Breast epithelium (tissue), 4 donors: ENCODE measurements at places on chromosomes 2 and 18.

- peak overlapping the region; percentile 84 for H3K4me3 ChIP-seq
- no peaks in the 10 kb centered on the region for H3K4me1 ChIP-seq
- no peaks in the 10 kb centered on the region for H3K27me3 ChIP-seq
- no peaks in the 10 kb centered on the region for H3K36me3 ChIP-seq
These were observed 540 bp upstream of the RAB10 start for GRCh38 chr2:26033270-26033817.

- no peaks in the 10 kb centered on the region for H3K36me3 ChIP-seq
- no peaks in the 10 kb centered on the region for H3K27me3 ChIP-seq
- H3K4me3 ChIP-seq = no peak overlapping the region
These were observed 2.7 kb upstream of the TMBIM1 start for GRCh38 chr2:218295029-218295428.

- H3K4me1 ChIP-seq = no peaks in the 10 kb centered on the region
- H3K27ac ChIP-seq = no peak overlapping the region
- no peak overlapping the region for H3K4me3 ChIP-seq
- H3K27me3 ChIP-seq = no peaks in the 10 kb centered on the region
- no peaks in the 10 kb centered on the region for H3K36me3 ChIP-seq
- no peak for DNase-seq
These were observed 1361.8 kb upstream of the DDX18 start for GRCh38 chr2:116452651-116453050.

GRCh38 chr2:189648846-189649509 lies 12.3 kb upstream of the ASNSD1 start:
- no peaks in the 10 kb centered on the region for H3K27me3 ChIP-seq
- no peaks in the 10 kb centered on the region for H3K36me3 ChIP-seq
- H3K27ac ChIP-seq = no peak overlapping the region
- no peaks in the 10 kb centered on the region for H3K4me1 ChIP-seq
- DNase-seq = no peak

GRCh38 chr2:74867841-74868658 lies 34.1 kb downstream of the HK2 start:
- H3K4me1 ChIP-seq = no peaks in the 10 kb centered on the region
- H3K27me3 ChIP-seq = no peaks in the 10 kb centered on the region
- peak overlapping the region; percentile 30 for H3K27ac ChIP-seq

DNA sequence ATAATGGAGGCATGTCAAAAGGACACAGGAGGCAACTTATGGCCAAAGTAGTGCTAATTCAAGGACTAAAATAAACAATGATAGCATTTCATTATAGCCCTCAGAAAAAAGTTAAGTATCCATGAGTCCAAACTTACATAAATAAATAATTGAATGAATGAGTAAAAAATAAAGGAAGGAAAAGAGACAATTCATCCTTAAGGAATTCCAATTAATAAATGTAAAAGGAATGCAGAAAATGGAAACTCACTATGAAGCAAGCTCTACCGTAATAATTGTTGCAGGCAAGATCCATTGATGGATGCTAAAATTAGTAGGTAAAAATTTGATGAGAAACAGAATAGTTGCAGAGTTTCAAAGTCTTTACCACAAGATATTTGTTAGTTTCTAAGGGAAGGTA lies 88.2 kb upstream of the RAPGEF4 start:
- no peak overlapping the region for H3K27ac ChIP-seq
- H3K27me3 ChIP-seq = no peaks in the 10 kb centered on the region
- H3K4me3 ChIP-seq = no peak overlapping the region
- DNase-seq = no peak
- H3K36me3 ChIP-seq = no peaks in the 10 kb centered on the region
- no peaks in the 10 kb centered on the region for H3K4me1 ChIP-seq

- peak; percentile 60 for DNase-seq
- no peaks in the 10 kb centered on the region for H3K27me3 ChIP-seq
- H3K27ac ChIP-seq = peak overlapping the region; percentile 93
- no peaks in the 10 kb centered on the region for H3K4me1 ChIP-seq
These were observed 1.2 kb upstream of the NPAS2 start for GRCh38 chr2:100818606-100819369.

DNA sequence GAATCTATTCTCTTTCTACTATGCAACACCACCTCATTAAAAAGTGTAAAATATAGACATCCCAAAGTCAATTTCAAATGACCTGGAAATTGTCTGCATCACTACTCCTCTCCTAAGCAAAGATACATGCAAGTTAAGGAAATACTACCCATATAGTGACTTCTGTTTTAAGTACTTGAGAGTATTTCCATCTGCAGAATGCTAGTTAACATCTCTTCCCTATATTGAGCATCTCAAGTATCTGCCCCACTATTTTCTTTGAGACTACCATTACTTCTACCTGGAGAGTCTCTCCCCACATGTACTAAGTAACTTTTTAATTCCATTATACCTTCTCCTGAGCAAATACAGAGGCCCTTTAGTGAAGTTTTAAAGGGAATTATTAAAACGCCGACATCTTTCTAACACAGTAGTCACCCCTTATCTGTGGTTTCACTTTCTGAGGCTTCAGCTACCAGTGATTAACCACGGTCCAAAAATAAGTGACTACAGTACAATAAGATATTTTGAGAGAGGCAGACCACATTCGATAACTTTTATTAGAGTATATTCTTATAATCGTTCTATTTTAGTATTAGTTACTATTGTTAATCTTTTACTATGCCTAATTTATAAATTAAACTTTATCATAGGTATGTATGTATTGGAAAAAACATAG lies 21.8 kb downstream of the CWC22 start:
- H3K4me3 ChIP-seq = no peak overlapping the region
- no peaks in the 10 kb centered on the region for H3K27me3 ChIP-seq
- H3K27ac ChIP-seq = no peak overlapping the region
- H3K36me3 ChIP-seq = no peaks in the 10 kb centered on the region
- DNase-seq = no peak
- H3K4me1 ChIP-seq = no peaks in the 10 kb centered on the region

- H3K4me1 ChIP-seq = no peaks in the 10 kb centered on the region
- H3K4me3 ChIP-seq = no peak overlapping the region
- no peaks in the 10 kb centered on the region for H3K36me3 ChIP-seq
- H3K27me3 ChIP-seq = no peaks in the 10 kb centered on the region
- no peak overlapping the region for H3K27ac ChIP-seq
These were observed 232.5 kb downstream of the PTGR3 start for GRCh38 chr18:74976331-74976909.

GRCh38 chr2:145861940-145862339 lies 1342.0 kb upstream of the ZEB2 start:
- no peaks in the 10 kb centered on the region for H3K27me3 ChIP-seq
- H3K36me3 ChIP-seq = no peaks in the 10 kb centered on the region
- H3K27ac ChIP-seq = no peak overlapping the region
- no peak for DNase-seq
- no peak overlapping the region for H3K4me3 ChIP-seq
- no peaks in the 10 kb centered on the region for H3K4me1 ChIP-seq

DNA sequence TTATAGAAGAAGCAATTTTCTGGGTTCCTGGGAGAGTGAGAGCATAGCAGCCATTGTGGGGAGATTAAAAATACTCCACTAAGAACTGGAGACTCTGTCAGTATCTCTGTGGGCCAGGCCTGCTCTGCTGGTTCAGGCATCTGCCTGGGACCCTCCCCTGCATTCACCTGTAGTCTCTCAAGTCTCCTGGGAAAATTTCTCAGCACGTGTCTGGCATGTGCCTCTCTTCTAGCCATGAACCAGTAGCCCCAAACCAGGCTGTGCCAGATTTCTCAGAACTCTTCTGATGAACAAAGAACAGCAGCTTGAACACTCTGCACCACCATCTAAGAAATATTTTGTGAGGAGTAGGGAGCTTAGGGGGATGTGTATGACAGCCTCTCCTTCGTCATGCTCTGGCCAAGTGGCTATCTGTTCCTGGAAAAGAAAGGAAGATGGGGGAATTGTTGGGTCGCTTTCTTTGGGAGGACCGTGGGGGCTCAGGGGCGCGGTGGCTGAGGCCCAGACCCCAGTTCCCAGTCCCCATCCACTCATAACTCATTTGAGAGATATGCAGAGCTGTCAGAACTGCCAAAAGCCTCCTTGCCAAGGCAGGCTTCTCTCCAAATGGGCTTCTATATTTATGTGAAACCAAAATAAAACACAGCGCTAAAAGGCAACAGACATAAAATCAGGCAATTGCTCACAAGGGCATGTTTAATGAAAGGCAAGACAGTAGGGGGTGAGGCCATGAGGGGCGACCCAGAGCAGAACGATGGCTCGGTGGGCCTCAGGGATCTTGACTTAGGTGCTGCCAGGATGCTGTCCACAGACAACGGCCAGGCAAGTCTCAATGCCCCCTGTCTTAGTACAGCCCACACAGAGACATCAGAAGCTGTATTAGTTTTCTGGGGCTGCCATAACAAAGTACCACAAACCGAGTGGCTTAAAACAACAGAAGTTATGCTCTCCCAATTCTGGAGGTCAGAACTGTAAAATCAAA lies 114.7 kb upstream of the TNP1 start:
- no peaks in the 10 kb centered on the region for H3K36me3 ChIP-seq
- H3K27me3 ChIP-seq = no peaks in the 10 kb centered on the region
- no peak overlapping the region for H3K4me3 ChIP-seq
- no peaks in the 10 kb centered on the region for H3K4me1 ChIP-seq
- H3K27ac ChIP-seq = peak overlapping the region; percentile 58

- no peak overlapping the region for H3K27ac ChIP-seq
- no peak for DNase-seq
- H3K27me3 ChIP-seq = no peaks in the 10 kb centered on the region
These were observed 113.1 kb upstream of the FANCL start for GRCh38 chr2:58354230-58354629.

DNA sequence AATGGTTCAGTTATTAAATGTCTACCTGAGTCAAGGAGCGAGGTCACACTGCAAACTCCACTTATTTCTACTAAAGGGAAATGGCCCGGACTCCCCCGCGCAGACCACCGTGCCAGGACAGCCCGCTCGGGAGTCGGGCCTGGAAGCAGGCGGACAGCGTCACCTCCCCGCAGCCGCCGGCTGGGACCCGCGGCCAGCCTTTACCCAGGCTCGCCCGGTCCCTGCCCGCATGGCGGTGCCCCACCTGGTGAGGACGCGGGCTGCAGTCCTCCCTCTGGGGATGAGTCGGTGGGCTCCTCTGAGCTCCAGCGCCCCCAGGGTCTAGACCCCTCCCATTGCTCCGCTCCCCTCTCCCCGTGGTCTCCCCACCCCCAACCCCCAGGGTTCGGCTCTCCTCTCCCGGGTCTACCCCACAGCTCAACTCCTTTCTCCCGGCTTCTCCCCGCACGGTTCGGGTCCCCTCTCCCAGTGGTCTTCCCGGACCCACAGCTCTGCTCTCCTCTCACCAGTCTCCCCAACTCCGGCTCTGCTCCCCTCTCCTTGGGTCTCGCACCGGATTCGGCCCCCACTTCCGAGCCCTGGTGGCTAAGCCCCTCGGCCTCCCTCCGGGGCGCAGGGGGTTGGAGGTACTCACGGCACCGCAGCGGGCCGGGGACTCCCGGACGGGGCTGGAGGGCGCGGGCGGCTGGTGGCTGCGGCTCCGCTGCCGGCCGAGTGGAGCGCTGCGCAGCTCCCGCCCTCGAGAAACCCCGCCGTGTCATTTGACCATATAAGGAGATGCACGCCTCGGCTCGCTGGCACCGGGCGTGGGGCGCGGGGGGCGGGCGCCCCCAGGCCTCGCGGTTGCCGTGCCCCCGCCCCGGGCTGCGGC lies at the start of gene FHL2:
Gene FHL2, minus strand, starts transcription at position 716 of the 871 bp plus-strand sequence. CDS start 12,535 bp downstream, outside the sequence.
- peaks cover 3% of the 10 kb centered on the region for H3K4me1 ChIP-seq
- H3K27ac ChIP-seq = peak within 1 kb of the TSS; percentile 97
- peak within 1 kb of the TSS; percentile 75 for H3K4me3 ChIP-seq
- no peaks in the 10 kb centered on the region for H3K27me3 ChIP-seq
- peak; percentile 69 for DNase-seq

DNA sequence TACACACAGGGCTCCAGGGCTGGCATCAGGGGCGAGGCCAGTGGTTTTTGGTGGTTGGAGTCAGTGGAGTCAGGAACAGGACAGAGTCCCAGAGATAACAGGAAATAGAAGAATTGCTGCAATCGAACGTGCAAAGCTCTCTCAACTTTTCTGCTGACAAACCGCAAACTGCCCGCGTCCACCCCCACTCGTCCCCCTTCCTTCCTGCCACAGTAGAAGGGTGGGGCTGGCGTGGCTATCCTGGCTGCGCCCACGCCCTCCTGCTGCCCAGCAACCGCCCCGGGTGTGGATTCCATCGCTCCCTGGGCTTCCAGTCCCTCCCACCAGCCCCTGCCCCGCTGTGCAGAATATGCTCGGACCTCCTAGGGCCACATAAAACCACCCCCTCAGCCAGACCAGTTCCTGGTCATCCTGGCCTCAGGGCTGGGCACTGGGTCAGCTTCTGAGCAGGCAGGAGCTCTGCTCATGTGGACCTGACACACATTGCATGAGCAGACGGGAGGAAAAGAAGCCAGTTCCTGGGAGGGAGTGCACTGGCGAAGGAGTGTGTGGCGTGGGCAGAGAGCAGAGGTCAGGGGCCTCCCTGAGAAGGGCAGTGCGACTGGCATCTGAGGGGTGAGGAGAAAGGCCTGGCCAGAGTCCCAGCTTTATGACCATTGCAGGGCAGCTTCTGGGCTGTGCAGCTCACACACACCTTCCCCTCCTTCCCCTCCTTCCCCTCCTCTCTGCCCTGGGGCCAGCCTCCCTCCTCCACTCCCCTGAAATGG lies 85.4 kb upstream of the ATG16L1 start:
- no peaks in the 10 kb centered on the region for H3K4me1 ChIP-seq
- no peak for DNase-seq
- H3K27me3 ChIP-seq = no peaks in the 10 kb centered on the region
- H3K4me3 ChIP-seq = no peak overlapping the region

GRCh38 chr2:149224543-149224942 lies 105.8 kb upstream of the LYPD6 start:
- no peaks in the 10 kb centered on the region for H3K27me3 ChIP-seq
- DNase-seq = no peak
- H3K27ac ChIP-seq = no peak overlapping the region

- no peak overlapping the region for H3K4me3 ChIP-seq
- no peaks in the 10 kb centered on the region for H3K36me3 ChIP-seq
- H3K4me1 ChIP-seq = no peaks in the 10 kb centered on the region
- DNase-seq = no peak
- peak overlapping the region; percentile 56 for H3K27ac ChIP-seq
These were observed 118.9 kb downstream of the LCLAT1 start for GRCh38 chr2:30565851-30566358.

- H3K27ac ChIP-seq = peak overlapping the region; percentile 7
- no peaks in the 10 kb centered on the region for H3K4me1 ChIP-seq
- H3K27me3 ChIP-seq = no peaks in the 10 kb centered on the region
- DNase-seq = no peak
- H3K36me3 ChIP-seq = no peaks in the 10 kb centered on the region
These were observed 1.9 kb downstream of the WDR54 start for GRCh38 chr2:74423231-74424095.

GRCh38 chr2:8406271-8406670 lies 275.6 kb upstream of the ID2 start:
- no peaks in the 10 kb centered on the region for H3K4me1 ChIP-seq
- H3K27ac ChIP-seq = no peak overlapping the region
- no peak for DNase-seq
- no peaks in the 10 kb centered on the region for H3K36me3 ChIP-seq
- no peak overlapping the region for H3K4me3 ChIP-seq
- no peaks in the 10 kb centered on the region for H3K27me3 ChIP-seq

- H3K36me3 ChIP-seq = no peaks in the 10 kb centered on the region
- H3K4me3 ChIP-seq = no peak overlapping the region
- no peak overlapping the region for H3K27ac ChIP-seq
- DNase-seq = no peak
These were observed 83.9 kb downstream of the PAX3 start for GRCh38 chr2:222214885-222215284.
